ENCODE measurements at places on chromosomes 11 and 22. TPM values are rescaled to one million over a fixed set of nuclear protein-coding genes. Genes with fewer than 3 reads are reported as not detected.

- DNase-seq: no peak
Measured at GRCh38 chr11:33262011-33262645, 4.9 kb downstream of the HIPK3 start.

GRCh38 chr11:125075242-125075625 is 12.1 kb downstream of the SLC37A2 start:
- DNase-seq: no peak

GRCh38 chr22:38965614-38966379 is 8.4 kb downstream of the APOBEC3A start:
- DNase-seq: no peak

GRCh38 chr11:74226907-74227306 is 55.8 kb downstream of the PPME1 start:
- no peak for DNase-seq

DNA sequence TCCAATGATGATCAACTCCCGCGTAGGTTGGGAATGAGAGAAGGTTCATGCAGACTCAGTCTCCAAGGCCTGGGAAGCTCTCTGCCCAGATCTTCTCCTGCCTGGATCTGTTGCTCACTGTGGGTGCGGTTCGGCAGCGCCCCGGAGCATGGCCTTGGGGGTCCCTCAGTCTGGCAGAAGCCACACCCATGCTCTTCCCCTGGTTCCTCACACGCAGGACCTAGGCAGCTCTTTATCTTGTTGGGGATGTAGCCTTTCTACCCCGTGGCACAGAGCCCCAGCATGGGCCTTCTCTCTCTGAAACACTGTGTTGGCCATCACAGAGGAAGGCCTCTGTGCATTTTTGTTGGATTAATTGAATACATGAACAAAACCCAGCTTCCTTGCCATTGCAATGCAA is 1461.6 kb downstream of the BRD1 start:
- DNase-seq: no peak

The WT1 gene
- total RNA-seq: 0.17 TPM

Measured in mucosa of gallbladder (tissue), 1 donor.